ENCODE measurements at places on chromosomes 5 and 9. TPM values are rescaled to one million over a fixed set of nuclear protein-coding genes. Genes with fewer than 3 reads are reported as not detected.

- no peak overlapping the region for H3K27ac ChIP-seq
- no peaks in the 10 kb centered on the region for H3K27me3 ChIP-seq
- DNase-seq, result no peak
- H3K36me3 ChIP-seq, result peaks cover 8% of the 10 kb centered on the region
- no peak overlapping the region for H3K4me3 ChIP-seq
Observed at GRCh38 chr5:37490931-37491330, 111.8 kb downstream of the WDR70 start.

- no peak overlapping the region for H3K27ac ChIP-seq
- no peaks in the 10 kb centered on the region for H3K36me3 ChIP-seq
- H3K4me3 ChIP-seq, result no peak overlapping the region
- H3K4me1 ChIP-seq, result no peaks in the 10 kb centered on the region
- no peak for DNase-seq
- no peaks in the 10 kb centered on the region for H3K27me3 ChIP-seq
Observed at GRCh38 chr5:9239071-9239470, 306.8 kb downstream of the SEMA5A start.

The ALDH7A1 gene
- total RNA-seq, result 89.7 TPM

The NR4A3 gene
- total RNA-seq, result not detected

- no peak overlapping the region for H3K4me3 ChIP-seq
- H3K27ac ChIP-seq, result peak overlapping the region; percentile 77
- no peaks in the 10 kb centered on the region for H3K27me3 ChIP-seq
Observed at GRCh38 chr9:125538092-125538473, 168.9 kb downstream of the MAPKAP1 start.

- H3K27me3 ChIP-seq, result no peaks in the 10 kb centered on the region
- no peak overlapping the region for H3K27ac ChIP-seq
- H3K4me3 ChIP-seq, result no peak overlapping the region
- H3K4me1 ChIP-seq, result no peaks in the 10 kb centered on the region
Observed at GRCh38 chr9:79829566-79830302, 258.0 kb downstream of the TLE4 start.

DNA sequence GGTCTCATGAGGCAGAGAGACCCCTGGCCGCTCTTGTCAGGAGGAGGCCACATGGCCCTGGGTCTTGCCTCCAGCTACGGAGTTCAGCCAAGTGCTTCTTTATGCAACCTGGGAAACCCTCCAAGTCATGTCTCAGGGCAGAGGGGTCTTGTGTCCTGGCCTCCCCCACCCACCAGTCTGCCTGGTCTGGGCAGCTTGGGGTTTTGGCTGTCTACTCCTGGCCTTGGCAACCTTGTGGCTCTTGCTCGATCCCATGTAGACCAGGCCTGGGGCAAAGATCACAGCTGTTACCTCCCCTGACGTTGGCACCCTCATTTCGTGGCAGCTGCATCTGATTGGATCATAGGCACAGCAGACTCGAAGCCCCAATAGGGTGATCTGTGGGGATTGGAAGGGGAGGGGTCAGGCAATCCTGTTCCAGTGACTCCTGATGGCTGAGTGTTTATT is 28.4 kb downstream of the JADE2 start:
- H3K27ac ChIP-seq, result peak overlapping the region; percentile 71
- no peak for DNase-seq
- peaks cover 9% of the 10 kb centered on the region for H3K36me3 ChIP-seq
- H3K4me1 ChIP-seq, result peaks cover 40% of the 10 kb centered on the region
- no peak overlapping the region for H3K4me3 ChIP-seq

GRCh38 chr5:50874306-50875001 is 208.0 kb downstream of the PARP8 start:
- no peak overlapping the region for H3K4me3 ChIP-seq
- no peaks in the 10 kb centered on the region for H3K4me1 ChIP-seq
- peaks cover 9% of the 10 kb centered on the region for H3K27me3 ChIP-seq
- H3K36me3 ChIP-seq, result no peaks in the 10 kb centered on the region

- no peak for DNase-seq
- H3K27me3 ChIP-seq, result no peaks in the 10 kb centered on the region
- no peak overlapping the region for H3K4me3 ChIP-seq
- no peaks in the 10 kb centered on the region for H3K4me1 ChIP-seq
- no peak overlapping the region for H3K27ac ChIP-seq
Observed at GRCh38 chr5:24535646-24536045, 109.1 kb downstream of the CDH10 start.

The GRXCR2 gene
- total RNA-seq, result not detected
